Activated naive CD4-positive, alpha-beta T cell (primary cell): ENCODE measurements at places on chromosomes 1 and 21.

GRCh38 chr1:25562101-25562927, 18.9 kb downstream of the LDLRAP1 start:
- DNase-seq = peak; percentile 78

GRCh38 chr21:33324291-33325221, at the start of gene IFNAR1:
Gene IFNAR1 (plus strand): TSS chr21:33324970. CDS start chr21:33325056, 86 bp downstream.
- peak; percentile 98 for DNase-seq

DNA sequence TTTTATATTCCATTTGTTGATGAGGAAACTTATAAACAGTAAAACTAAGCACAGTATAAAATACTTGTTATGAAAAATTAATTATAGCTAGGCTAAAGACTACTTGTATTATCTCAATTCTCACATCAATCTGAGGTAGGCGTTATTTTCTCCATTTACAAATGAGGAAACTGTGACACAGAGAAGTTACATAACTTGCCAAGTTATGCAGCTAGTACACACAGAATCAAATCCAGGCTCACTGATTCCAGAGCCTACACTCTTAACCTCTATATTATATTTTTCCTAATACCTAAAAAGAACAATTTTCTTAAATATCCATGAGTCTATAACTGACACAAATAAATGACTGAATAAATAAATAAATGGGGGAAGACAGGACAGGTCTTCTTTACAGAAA, 11.2 kb upstream of the VPS45 start:
- DNase-seq = no peak

DNA sequence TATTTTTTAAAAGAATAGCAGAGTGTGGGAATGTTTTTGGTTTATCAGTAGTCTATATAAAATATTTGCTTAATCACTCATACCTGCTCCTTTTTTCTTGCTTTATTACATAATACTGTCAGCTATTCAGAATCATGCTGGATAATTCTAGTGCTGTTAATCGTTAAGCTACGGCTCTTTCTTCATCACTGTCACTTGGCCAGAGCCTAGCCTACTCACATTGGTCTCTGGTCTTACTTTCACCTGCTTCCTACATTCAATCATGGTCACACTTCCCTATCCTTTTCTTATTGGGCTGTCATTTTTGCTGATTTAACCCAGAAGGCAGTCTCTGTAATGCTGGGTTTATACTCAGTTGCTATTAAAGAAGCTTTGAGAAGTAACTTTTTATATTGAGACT, 2.5 kb downstream of the KLHL20 start:
- no peak for DNase-seq

DNA sequence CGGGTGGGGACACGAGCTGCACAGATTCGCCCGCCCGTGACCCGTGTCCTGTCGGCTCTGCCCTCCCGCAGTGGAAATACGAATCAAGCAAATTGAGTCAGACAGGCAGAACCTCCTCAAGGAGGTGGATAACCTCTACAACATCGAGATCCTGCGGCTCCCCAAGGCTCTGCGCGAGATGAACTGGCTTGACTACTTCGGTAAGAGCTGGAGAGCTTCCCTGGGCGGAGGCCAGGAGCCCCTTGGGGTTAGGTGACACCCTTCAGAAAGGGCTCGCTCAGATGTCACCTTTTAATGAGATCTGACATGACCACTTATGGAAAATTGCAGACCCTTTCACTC, 489 bp downstream of the CDCA8 start:
- DNase-seq = no peak

- no peak for DNase-seq
Observed at GRCh38 chr1:98480271-98480670, 181.2 kb upstream of the SNX7 start.

DNA sequence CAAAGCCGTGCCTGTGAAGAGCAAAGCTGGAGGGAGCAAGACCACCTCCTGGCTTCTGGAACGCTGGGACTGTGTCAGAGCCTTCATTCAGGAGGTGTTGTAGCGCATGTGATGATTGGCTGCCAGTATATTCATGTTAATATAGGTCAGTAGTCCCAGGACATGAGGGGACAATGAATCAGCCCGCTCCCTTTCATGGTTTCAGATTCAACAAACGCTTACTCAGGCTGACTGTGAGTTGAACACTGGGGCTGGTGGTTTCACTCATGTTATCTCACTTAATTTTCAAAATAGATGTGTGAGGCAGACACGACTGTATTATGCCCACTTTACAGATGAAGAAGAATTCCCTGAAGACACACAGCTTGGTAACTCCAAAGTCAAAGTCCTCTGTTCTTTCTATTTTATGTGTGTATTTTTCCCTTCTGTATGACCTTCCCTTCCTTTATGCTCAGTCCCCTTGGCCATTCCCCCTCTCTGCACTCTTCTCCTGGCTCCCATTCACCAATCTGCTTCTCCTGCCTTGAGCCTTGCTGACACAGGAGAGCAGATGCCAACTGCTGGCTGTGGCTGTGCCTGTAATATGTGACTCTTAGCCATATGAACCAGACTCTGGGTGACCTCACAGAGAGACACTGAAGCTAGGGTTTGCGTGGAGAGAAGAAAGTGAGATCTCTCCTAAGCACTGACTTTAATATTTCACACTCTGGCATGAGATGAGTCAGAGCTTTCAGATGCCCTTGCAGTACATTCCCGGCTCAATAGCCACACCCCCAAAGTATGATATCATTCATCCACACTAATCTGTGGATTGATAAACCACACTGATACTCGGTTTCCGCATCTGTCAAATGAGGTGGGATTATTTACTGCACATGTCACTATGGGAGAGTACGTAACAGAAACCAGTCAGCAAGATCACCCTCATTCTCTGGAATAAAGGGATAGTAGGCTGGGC, 31.4 kb upstream of the KIRREL1 start:
- DNase-seq = no peak

GRCh38 chr1:66495495-66495894, 38.5 kb upstream of the SGIP1 start:
- DNase-seq = no peak

DNA sequence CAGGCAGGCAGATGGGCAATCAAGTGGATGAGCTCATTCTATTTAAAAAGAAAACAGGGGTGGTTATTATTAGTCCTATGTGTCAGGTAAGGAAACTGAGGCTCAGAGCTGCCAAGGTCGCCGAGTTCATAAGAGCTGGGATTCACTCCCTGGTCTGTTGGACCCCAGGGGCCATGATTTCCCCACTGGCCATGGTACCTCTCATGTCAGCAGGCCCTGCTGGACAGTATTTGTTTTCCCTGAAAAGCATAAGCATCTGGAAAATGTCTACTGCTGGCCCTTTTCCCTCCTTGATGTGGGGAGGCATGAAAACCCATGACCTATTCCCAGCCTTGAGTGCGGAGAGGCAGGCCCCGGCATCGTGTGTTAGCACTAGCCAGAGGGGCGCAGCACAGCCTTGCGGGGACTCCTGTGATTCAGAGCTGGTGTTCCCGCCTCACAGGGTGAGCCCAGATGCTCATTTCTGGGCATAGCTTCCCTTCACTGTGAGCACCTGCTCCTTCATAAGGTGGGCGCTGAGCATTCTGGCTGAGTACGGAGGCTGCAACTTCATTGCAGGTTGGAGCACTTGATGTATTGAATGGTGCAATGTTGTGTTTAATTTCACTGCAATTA, 617.5 kb downstream of the PTPRU start:
- no peak for DNase-seq

GRCh38 chr1:212641956-212642355, 33.4 kb downstream of the ATF3 start:
- no peak for DNase-seq

DNA sequence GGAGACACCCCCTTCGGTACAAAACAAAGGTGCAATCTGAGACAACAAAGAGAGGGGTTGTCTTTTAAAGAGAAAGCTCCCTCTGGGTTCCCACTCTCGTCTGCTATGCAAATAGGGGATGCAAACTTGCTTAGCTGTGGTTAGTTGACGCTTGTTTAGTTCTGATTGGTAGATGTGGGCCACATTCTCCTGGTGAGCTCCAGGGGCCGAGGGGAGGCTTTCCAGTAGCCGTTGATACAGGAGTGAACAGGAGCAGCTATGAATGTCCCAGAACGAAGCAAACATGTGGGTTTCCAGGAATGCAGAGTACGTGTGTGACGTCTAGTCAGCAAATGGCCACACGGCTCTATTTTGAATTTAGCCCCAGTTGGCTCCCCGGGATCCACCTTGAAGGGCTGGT, 14.7 kb downstream of the TFF2 start:
- DNase-seq = no peak

DNA sequence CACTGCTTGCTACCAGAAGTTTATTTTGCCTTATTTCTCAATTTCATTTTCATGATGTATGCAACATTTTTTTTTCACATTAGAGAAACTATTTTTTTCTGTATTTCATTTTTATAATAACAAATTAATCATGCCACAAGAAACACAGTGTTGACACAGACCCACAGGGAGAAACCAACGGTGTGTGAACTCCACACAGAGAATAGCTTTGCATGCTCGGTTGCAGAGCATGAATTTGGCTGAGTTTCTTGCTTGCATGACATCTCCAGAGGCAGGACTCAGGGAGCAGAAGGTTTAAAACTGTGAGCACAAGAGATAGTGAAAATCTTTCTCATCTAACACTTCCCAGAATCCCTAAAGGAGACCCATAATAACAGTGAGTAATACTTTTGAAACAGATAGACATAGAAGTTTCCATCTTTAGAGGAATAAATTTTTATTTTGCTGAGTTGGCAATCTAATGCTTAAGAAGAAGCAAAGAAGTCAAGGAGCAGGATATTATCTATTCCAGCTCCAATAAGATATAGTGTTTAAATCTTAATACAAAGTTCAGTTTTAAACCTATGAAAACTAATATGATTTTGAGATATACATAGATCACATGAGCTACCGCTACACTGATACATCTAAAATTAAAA, 890.9 kb downstream of the MRPL39 start:
- DNase-seq = no peak

GRCh38 chr1:66778266-66778665, 22.8 kb downstream of the INSL5 start:
- DNase-seq = no peak

DNA sequence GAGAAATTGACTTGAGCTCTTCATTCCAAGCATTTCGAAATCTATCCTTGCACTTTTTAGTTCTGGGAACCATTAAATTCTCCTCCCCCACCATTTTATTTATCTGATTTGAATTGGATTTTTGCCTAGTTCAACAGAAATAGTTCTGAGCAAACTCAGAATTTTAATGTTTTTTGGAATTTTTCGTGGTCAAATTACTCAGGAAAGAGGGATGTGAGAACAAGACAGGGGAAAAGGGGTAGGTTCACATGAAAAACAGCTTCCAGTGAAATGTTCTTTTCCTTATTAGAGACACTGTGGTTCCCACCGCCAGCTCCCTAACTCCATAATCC, 5.7 kb upstream of the ZNF697 start:
- no peak for DNase-seq

DNA sequence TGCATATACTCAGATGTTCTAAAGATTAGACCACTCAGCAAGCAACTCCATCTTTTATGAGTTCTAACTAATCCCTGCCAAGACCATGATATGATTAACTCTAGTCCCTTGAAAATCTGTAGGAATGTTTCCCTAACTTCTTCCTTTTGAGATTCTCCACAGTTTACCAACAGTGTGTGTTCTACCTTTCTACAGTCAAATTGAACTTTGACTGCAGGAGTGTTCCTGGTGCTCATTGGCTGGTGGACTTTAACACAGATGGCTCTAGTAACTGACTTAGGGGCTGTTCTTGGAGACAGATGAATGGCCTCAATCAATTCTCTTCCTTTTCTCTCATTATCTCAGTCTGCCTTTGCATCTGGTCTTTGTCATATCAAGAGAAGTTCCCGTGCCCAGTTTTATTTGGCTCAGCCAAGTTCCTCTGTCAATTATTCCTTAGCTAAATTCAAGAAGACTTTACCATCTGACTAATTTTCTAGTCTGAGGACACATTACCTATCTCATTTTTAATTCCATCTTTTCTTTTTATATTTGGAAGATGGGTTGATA, 643.9 kb upstream of the CAMK1G start:
- no peak for DNase-seq

- no peak for DNase-seq
Observed at GRCh38 chr1:48442864-48443619, 29.0 kb downstream of the SPATA6 start.

DNA sequence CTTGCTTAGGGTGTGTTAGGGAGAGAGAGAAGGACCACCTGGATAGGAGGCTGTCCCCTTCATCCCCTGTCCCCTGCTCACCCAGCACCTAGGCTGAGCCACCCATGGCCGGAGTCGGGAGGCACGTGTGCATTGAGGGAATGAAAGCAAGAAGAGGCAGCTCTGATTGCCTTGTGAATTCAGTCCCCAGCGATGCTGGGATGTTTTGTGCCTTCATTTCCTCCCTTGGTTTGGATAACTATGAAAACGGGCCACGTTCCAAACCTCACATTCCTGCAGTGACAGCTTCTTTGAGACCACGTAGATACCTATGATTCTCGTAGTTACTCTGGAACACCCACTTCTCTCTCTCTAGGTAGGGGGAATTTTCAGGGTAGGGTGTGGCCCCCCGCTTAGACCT, 67.1 kb downstream of the MAN1C1 start:
- DNase-seq = no peak

- no peak for DNase-seq
Observed at GRCh38 chr1:211606914-211607753, 28.2 kb upstream of the SLC30A1 start.

DNA sequence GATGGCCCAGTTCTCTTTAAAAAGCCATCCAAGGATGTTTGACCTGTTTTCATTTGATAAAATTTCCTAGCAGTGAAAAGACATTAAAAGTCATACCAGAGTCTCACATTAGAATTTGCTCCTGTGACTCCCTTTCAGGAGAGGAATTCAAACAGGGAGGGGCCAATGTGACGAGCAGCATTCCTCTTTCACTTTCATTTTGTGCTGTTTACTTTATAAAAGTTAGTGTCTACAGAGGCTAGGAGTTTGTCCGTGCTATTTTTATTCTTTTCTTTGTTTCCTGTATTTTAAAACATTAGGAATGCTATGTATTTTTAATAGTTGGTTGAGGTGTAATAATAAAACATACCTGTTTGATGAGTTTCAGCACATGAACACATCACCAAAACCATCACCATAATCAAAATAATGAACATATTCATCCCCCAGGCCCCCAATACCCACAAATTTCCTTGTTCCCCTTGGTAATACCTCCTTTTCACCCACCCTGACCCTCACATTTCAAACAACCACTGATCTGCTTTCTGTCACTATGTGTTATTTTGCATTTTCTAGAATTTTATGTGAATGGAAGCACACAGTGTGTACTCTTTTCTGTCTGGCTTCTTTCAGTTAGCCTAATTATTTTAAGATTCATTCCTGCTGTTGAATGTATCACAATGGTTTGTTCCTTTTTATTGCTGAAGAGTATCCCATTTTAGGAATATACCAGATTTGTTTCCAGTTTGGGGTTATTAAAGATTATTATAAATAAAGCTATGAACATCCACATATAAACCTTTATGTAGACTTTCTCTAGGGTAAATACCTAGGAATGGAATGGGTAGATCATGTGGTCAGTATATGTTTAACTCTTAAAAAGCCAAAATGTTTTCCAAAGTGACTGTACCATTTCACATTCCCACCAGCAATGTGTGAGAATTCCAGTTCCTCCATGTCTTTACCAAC, 129.5 kb downstream of the TENT5C start:
- DNase-seq = no peak

GRCh38 chr1:226678701-226679100, 60.4 kb downstream of the ITPKB start:
- no peak for DNase-seq
